Lower lobe of right lung (tissue), 2 donors: ENCODE measurements at places on chromosomes 4 and X. TPM values are rescaled to one million over a fixed set of nuclear protein-coding genes. Genes with fewer than 3 reads are reported as not detected.

The ASB12 gene
- not detected for total RNA-seq

The HTT-AS gene
- total RNA-seq = not detected

The MAGEB10 gene
- total RNA-seq = not detected

The JADE1 gene
- total RNA-seq = 36.3 TPM

The PLP1 gene
- total RNA-seq = 0.59 TPM

The RAB33A gene
- 0.59 TPM for total RNA-seq

The DSPP gene
- total RNA-seq = not detected

The CCKAR gene
- not detected for total RNA-seq

The CLNK gene
- 0.09 TPM for total RNA-seq

The F9 gene
- total RNA-seq = not detected

The SEPSECS gene
- 11.3 TPM for total RNA-seq

The PARM1 gene
- total RNA-seq = 64.1 TPM

The PNMA5 gene
- 0.18 TPM for total RNA-seq

The NPNT gene
- 217 TPM for total RNA-seq

The ATP8A1 gene
- 84.7 TPM for total RNA-seq

The KLF8 gene
- total RNA-seq = 17.7 TPM

The CT45A5 gene
- not detected for total RNA-seq

The MAGEE1 gene
- total RNA-seq = 2.7 TPM

The ETDA gene
- not detected for total RNA-seq

The ABLIM2 gene
- total RNA-seq = 5.2 TPM

The ZDHHC15 gene
- total RNA-seq = 1.8 TPM

The CTAG2 gene
- total RNA-seq = not detected

The CDX4 gene
- total RNA-seq = not detected

The CLTRN gene
- total RNA-seq = 0.38 TPM

The MID1IP1 gene
- 95.5 TPM for total RNA-seq

The VSIG1 gene
- total RNA-seq = 1.6 TPM

The DCAF8L2 gene
- not detected for total RNA-seq

The RNF212 gene
- total RNA-seq = 6.8 TPM

The ITIH6 gene
- not detected for total RNA-seq

The COL25A1 gene
- total RNA-seq = 0.35 TPM

The MAGEA8 gene
- total RNA-seq = not detected

The MID2 gene
- total RNA-seq = 20.3 TPM

The TCEAL9 gene
- 34.6 TPM for total RNA-seq

The GAGE12F gene
- not detected for total RNA-seq

The CHST7 gene
- 7.4 TPM for total RNA-seq

The MTTP gene
- total RNA-seq = 0.15 TPM

The BEND4 gene
- 1.3 TPM for total RNA-seq

The USP26 gene
- not detected for total RNA-seq

The MPC1L gene
- not detected for total RNA-seq

The NPY2R gene
- 0.27 TPM for total RNA-seq

The NKX1-1 gene
- total RNA-seq = not detected

The PDCL2 gene
- not detected for total RNA-seq

The LANCL3 gene
- 1.7 TPM for total RNA-seq

The NEXMIF gene
- 0.74 TPM for total RNA-seq

The HPGDS gene
- total RNA-seq = 12.5 TPM

The SLC7A11 gene
- total RNA-seq = 3.2 TPM

The GABRA4 gene
- total RNA-seq = not detected

The OPRPN gene
- not detected for total RNA-seq

The VCX gene
- not detected for total RNA-seq

The RNF175 gene
- total RNA-seq = 0.12 TPM

The DGKK gene
- total RNA-seq = 0.21 TPM
